ENCODE measurements at places on chromosomes 2 and 18. TPM values are rescaled to one million over a fixed set of nuclear protein-coding genes. Genes with fewer than 3 reads are reported as not detected.

The RAB6C gene
- total RNA-seq, result not detected

The LDLRAD4 gene
- 17.0 TPM for total RNA-seq

The ACOXL gene
- total RNA-seq, result 0.32 TPM

The ERMN gene
- 0.11 TPM for total RNA-seq

The ROCK1 gene
- total RNA-seq, result 28.9 TPM

The TLX2 gene
- 0.40 TPM for total RNA-seq

The AMER3 gene
- total RNA-seq, result 0.27 TPM

The IL1R2 gene
- total RNA-seq, result 50.1 TPM

The DSG1 gene
- not detected for total RNA-seq

The TFCP2L1 gene
- total RNA-seq, result 54.2 TPM

The C2orf74 gene
- total RNA-seq, result 2.9 TPM

The MOCOS gene
- total RNA-seq, result 6.8 TPM

- no peak overlapping the region for H3K4me3 ChIP-seq
- H3K36me3 ChIP-seq, result no peaks in the 10 kb centered on the region
These were observed 147.0 kb upstream of the KLHL14 start for GRCh38 chr18:32919799-32920198.

GRCh38 chr2:134985061-134985460 is 62.2 kb downstream of the MAP3K19 start:
- H3K27me3 ChIP-seq, result no peaks in the 10 kb centered on the region
- no peaks in the 10 kb centered on the region for H3K36me3 ChIP-seq
- H3K27ac ChIP-seq, result no peak overlapping the region
- no peak overlapping the region for H3K4me3 ChIP-seq
- H3K4me1 ChIP-seq, result no peaks in the 10 kb centered on the region

DNA sequence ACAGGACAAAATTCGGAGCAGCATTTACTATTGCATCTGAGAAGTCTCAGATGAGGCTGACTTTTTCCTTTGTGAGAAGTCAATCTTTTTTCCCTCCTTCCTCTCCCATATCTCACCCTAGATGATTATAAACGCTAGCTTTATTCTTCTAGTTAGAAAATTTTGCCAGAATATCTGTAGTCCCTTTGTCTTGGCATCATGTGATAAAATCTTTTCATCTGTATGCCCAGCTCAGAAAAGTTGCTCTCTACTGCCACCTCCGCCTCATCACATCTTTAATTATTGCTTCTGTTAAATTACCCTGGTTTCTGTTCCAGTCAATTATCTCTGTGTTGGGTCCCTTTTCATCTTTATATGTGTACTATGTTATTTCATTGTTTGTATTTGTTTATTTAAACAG is 210.8 kb upstream of the SLC35G4 start:
- no peaks in the 10 kb centered on the region for H3K4me1 ChIP-seq
- no peak overlapping the region for H3K4me3 ChIP-seq
- DNase-seq, result no peak
- H3K27ac ChIP-seq, result no peak overlapping the region
- H3K27me3 ChIP-seq, result no peaks in the 10 kb centered on the region
- H3K36me3 ChIP-seq, result no peaks in the 10 kb centered on the region

GRCh38 chr2:6665093-6666045 is 200.3 kb downstream of the CMPK2 start:
- no peak overlapping the region for H3K27ac ChIP-seq
- H3K4me3 ChIP-seq, result no peak overlapping the region
- H3K36me3 ChIP-seq, result no peaks in the 10 kb centered on the region
- no peak for DNase-seq

GRCh38 chr2:217616936-217617335 is 385.9 kb downstream of the TNS1 start:
- H3K27ac ChIP-seq, result no peak overlapping the region
- no peaks in the 10 kb centered on the region for H3K4me1 ChIP-seq
- DNase-seq, result no peak
- no peak overlapping the region for H3K4me3 ChIP-seq
- H3K36me3 ChIP-seq, result no peaks in the 10 kb centered on the region
- no peaks in the 10 kb centered on the region for H3K27me3 ChIP-seq

DNA sequence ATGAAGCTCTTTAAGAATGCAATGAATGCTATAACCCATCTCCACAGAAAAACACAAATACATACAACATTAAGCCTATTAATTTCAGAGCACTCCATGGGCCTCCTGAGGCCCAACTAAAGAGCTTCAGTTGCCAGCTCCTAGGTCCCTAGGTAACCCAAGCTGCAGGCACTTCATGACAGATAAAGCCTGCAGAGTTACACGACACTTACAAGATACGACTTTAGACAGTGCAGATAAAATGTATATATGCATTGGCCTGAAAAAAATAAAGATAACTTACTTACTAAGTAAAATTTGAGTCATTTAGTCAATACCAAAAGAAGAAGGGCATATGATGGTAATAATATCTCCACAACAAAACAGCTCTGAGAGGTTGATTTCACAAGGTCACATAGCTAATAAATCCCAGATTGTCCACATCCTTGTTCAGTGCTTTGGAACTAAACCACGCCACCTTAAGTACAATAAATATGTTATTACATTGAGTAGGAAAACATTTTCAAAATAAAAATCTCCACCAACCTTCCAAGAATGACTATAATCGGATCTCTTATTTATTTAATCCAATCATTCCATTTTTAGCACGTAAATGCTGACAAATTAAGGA is 3.4 kb downstream of the MAP4K3 start:
- no peaks in the 10 kb centered on the region for H3K4me1 ChIP-seq
- DNase-seq, result no peak
- no peak overlapping the region for H3K27ac ChIP-seq
- H3K36me3 ChIP-seq, result no peaks in the 10 kb centered on the region
- no peaks in the 10 kb centered on the region for H3K27me3 ChIP-seq

GRCh38 chr18:63562284-63562683 is 20.1 kb downstream of the SERPINB12 start:
- no peaks in the 10 kb centered on the region for H3K4me1 ChIP-seq
- no peaks in the 10 kb centered on the region for H3K36me3 ChIP-seq
- no peak overlapping the region for H3K27ac ChIP-seq

GRCh38 chr18:74197705-74198341 is 49.5 kb downstream of the TIMM21 start:
- H3K27ac ChIP-seq, result peak overlapping the region; percentile 40
- H3K4me1 ChIP-seq, result no peaks in the 10 kb centered on the region
- no peaks in the 10 kb centered on the region for H3K27me3 ChIP-seq
- H3K4me3 ChIP-seq, result no peak overlapping the region
- H3K36me3 ChIP-seq, result no peaks in the 10 kb centered on the region
- DNase-seq, result peak; percentile 56

DNA sequence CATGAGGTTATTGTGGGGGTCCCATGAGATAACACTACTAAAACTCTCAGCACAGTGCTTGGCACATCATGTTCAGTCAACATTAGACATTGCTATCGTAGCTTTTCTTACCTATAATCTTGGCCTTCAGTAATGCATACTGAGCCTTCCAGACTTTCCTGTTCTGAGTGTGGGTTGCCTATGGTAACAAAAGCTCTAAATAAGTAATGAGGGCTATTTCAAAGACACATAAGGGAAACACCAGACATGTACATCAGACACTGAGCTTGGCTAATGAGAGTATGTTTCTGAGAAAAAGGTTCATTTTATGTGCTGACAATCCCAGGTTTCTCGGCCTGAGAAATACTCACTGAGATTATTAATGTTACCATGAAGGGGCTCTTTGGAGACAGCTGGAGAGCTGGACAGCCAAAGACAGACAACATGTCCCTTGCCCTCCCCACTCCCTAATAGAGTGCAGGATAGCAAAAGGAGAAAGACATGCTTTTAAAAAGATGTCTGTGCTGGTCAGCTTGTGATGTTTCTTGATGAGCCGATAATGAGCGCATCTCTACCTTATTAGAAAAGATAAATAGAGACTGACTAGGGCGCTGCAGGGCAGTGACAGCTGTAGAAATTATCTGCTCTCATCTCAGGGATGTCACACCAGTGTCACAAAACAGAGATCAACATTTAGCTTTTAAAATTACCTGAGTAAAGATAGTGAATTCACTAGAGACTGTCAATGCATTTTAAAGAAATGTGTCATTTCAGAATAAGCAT is 25.4 kb downstream of the POLE4 start:
- H3K36me3 ChIP-seq, result no peaks in the 10 kb centered on the region
- no peak overlapping the region for H3K4me3 ChIP-seq
- H3K27ac ChIP-seq, result no peak overlapping the region
- H3K27me3 ChIP-seq, result no peaks in the 10 kb centered on the region
- H3K4me1 ChIP-seq, result no peaks in the 10 kb centered on the region
- DNase-seq, result no peak

DNA sequence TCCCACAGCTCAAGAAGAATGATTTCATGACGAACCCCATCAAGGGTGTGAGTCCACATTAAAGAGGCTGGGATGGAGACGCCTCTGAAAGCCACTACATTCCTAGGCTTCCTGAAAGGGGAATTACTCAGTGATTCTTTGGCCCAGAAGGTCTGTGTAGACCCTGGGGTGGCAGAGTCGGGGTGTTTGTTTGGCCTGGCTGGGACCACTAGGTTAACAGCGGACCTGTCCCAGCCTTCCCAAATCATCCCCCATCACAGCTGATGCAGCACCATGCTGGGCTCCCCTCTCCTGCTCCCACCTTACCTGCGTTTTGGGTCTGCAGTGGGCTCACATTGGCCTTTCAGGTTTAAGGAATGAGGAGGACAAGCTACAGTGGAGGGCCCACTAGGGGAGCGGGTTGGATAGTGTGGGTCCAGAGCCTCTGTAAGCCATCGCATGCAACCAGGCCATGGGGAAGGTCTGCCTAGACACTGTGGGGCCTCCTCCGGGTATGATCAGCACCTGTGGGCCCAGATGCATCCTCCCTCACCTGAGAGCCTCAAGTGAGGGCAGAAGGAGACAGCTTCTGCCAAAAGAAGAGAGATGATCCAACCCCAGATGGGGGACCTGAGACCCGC is 16.2 kb downstream of the DIPK1C start:
- no peaks in the 10 kb centered on the region for H3K4me1 ChIP-seq
- H3K36me3 ChIP-seq, result no peaks in the 10 kb centered on the region
- H3K4me3 ChIP-seq, result no peak overlapping the region
- DNase-seq, result no peak

GRCh38 chr2:120761164-120761861 is 25.6 kb downstream of the GLI2 start:
- no peak overlapping the region for H3K27ac ChIP-seq
- DNase-seq, result no peak
- no peaks in the 10 kb centered on the region for H3K4me1 ChIP-seq
- no peaks in the 10 kb centered on the region for H3K27me3 ChIP-seq

- DNase-seq, result no peak
- no peaks in the 10 kb centered on the region for H3K4me1 ChIP-seq
- no peak overlapping the region for H3K4me3 ChIP-seq
- no peak overlapping the region for H3K27ac ChIP-seq
These were observed 520.5 kb upstream of the ZEB2 start for GRCh38 chr2:145040433-145040832.

GRCh38 chr2:214578442-214578841 is 167.6 kb downstream of the VWC2L start:
- no peak overlapping the region for H3K4me3 ChIP-seq
- H3K27me3 ChIP-seq, result no peaks in the 10 kb centered on the region
- H3K4me1 ChIP-seq, result no peaks in the 10 kb centered on the region
- DNase-seq, result no peak
- H3K27ac ChIP-seq, result no peak overlapping the region
- H3K36me3 ChIP-seq, result no peaks in the 10 kb centered on the region

DNA sequence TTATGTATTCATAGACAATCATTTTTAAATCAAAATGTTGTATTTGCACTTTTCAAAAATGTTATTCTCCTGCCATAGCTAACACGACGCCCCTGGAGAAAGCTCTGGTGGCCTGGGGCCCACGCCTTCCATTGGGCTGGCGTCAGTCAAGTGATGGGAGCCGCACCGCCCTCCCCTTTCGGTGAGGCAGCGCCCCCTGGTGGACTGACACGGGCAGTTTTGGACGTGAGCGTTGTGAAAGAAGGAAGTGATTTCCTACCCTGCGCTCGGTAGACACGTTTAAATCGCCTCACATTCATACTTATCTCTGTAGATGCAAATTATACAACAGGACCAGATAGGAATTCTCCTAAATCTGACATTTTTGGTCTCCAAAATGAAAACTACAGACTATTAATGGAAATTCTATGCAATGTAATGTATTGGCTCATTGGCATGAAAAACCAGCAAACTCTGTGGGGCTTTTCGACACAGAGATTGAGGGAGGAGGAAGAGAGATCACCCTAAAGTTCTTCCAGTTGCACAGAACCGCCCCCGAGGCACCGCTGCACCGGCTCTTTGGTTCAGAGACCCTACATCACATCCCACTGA is 326.2 kb upstream of the SOX11 start:
- H3K4me3 ChIP-seq, result no peak overlapping the region
- no peaks in the 10 kb centered on the region for H3K4me1 ChIP-seq
- H3K27me3 ChIP-seq, result no peaks in the 10 kb centered on the region
- no peaks in the 10 kb centered on the region for H3K36me3 ChIP-seq

DNA sequence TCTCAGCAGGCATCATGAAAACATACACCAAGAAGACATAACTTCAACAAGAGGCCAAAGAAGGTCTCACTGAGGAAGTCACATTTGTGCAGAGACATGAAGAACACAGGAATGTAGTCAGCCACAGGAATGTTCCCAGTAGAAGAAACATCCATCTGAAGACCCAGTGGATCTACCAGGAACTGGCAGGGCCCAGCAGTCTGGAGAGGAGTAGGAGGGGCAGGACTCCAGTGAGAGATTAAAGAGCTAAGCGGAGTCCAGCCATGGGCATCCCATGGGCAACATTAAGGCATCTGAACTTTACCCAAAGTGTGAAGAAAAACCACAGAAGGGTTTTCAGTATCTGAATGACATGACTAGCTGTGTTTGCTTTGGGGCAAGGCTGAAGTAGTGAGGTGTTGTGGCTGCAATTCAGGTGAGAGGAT is 103.1 kb downstream of the UPP2 start:
- no peaks in the 10 kb centered on the region for H3K4me1 ChIP-seq
- DNase-seq, result no peak
- no peaks in the 10 kb centered on the region for H3K36me3 ChIP-seq
- H3K27me3 ChIP-seq, result no peaks in the 10 kb centered on the region

DNA sequence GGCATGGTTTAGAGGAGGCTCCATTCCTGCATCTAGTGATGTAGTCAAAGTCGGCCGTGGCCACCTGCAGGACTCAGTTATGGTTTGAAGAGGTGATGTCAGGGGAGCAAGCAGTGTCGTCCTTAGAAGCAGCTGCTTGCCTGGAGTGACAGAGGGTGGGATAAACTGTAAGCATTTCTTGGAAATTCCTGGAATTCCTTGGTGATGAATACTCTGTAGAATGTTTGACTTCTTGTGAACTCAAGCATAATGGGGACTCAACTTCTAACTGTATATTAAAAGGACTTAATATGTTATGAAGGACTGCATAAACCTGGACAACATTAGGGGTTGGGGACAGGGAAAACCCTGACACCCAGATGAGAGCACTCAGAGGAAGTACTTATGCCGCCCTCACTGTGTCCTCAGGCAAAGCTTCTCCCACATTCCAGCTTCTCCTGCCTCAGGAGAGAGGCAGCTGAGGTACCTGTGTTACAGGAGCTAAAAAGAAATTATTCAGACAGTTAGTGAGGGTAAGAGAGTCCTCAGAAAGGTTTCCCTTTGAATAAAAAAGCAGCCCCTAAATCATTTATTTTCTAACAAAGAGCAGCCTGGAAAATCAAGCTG is 459.9 kb upstream of the CELF4 start:
- H3K27me3 ChIP-seq, result no peaks in the 10 kb centered on the region
- H3K27ac ChIP-seq, result no peak overlapping the region
- H3K36me3 ChIP-seq, result no peaks in the 10 kb centered on the region
- no peak overlapping the region for H3K4me3 ChIP-seq
- no peaks in the 10 kb centered on the region for H3K4me1 ChIP-seq

GRCh38 chr2:30492619-30493018 is 45.6 kb downstream of the LCLAT1 start:
- no peaks in the 10 kb centered on the region for H3K36me3 ChIP-seq
- no peak overlapping the region for H3K4me3 ChIP-seq
- no peak overlapping the region for H3K27ac ChIP-seq
